ENCODE measurements at places on chromosomes 6 and 20.

- H3K36me3 ChIP-seq = no peaks in the 10 kb centered on the region
- no peaks in the 10 kb centered on the region for H3K27me3 ChIP-seq
- DNase-seq = peak; percentile 52
- no peak overlapping the region for H3K4me3 ChIP-seq
These were observed 28.4 kb downstream of the LYRM2 start for GRCh38 chr6:89610149-89610642.

GRCh38 chr6:31528821-31529328 is at the start of gene MCCD1:
Gene MCCD1, plus strand, starts transcription at chr6:31528962. Its CDS starts 53 bp downstream, at chr6:31529015.
- H3K27ac ChIP-seq = no peak within 1 kb of the TSS
- peaks cover 47% of the 10 kb centered on the region for H3K36me3 ChIP-seq
- no peaks in the 10 kb centered on the region for H3K27me3 ChIP-seq
- no peaks in the 10 kb centered on the region for H3K4me1 ChIP-seq
- no peak for DNase-seq
- no peak within 1 kb of the TSS for H3K4me3 ChIP-seq

DNA sequence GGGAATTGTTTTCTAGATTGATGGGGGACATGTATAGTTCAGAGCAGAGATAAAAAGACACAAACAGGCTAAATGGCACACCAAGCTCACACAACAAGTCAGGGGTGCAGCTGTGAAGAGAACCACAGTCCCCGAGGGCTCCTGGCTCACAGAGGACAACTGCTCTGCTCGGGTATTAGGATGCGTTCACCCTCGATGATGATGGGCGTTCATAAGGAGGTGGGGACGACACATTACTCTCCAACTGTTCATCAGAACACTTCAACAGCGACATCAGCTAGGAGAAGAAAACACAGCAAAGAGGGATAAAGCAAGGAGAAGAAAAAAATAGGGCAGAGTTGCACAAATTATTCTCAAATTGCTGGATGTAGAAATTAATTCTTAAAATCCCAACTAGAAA is 174.8 kb upstream of the RREB1 start:
- no peaks in the 10 kb centered on the region for H3K36me3 ChIP-seq
- no peaks in the 10 kb centered on the region for H3K27me3 ChIP-seq
- H3K4me3 ChIP-seq = no peak overlapping the region
- no peak for DNase-seq

GRCh38 chr6:346386-347030 is 45.0 kb upstream of the IRF4 start:
- H3K27ac ChIP-seq = no peak overlapping the region
- DNase-seq = no peak
- H3K27me3 ChIP-seq = no peaks in the 10 kb centered on the region
- peaks cover 79% of the 10 kb centered on the region for H3K36me3 ChIP-seq
- H3K4me3 ChIP-seq = no peak overlapping the region

- no peak for DNase-seq
- peaks cover 3% of the 10 kb centered on the region for H3K27me3 ChIP-seq
- H3K4me3 ChIP-seq = no peak overlapping the region
- no peak overlapping the region for H3K27ac ChIP-seq
- H3K4me1 ChIP-seq = no peaks in the 10 kb centered on the region
These were observed 20.4 kb upstream of the ZNF391 start for GRCh38 chr6:27368202-27368601.

DNA sequence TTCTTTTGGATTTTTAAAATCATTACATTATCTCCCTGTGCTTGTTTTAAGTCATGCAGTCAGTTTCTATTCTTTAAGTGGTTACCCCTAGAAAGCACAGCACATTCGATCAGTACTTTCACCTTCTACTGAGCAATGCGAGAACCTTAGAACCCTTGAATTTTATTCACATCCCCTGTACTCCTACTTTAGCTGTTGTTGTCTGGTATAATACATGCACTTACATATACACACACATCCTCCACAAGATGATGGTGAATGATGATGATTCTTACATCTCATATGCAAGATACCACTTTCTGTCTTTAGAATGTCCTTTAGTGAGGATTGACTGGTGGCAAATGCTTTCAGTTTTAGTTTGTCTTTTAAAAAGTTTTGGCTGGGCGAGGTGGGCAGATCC is 5.7 kb downstream of the CDC40 start:
- H3K36me3 ChIP-seq = peaks cover 4% of the 10 kb centered on the region
- no peak overlapping the region for H3K4me3 ChIP-seq
- no peak overlapping the region for H3K27ac ChIP-seq
- H3K4me1 ChIP-seq = peaks cover 27% of the 10 kb centered on the region
- no peaks in the 10 kb centered on the region for H3K27me3 ChIP-seq

DNA sequence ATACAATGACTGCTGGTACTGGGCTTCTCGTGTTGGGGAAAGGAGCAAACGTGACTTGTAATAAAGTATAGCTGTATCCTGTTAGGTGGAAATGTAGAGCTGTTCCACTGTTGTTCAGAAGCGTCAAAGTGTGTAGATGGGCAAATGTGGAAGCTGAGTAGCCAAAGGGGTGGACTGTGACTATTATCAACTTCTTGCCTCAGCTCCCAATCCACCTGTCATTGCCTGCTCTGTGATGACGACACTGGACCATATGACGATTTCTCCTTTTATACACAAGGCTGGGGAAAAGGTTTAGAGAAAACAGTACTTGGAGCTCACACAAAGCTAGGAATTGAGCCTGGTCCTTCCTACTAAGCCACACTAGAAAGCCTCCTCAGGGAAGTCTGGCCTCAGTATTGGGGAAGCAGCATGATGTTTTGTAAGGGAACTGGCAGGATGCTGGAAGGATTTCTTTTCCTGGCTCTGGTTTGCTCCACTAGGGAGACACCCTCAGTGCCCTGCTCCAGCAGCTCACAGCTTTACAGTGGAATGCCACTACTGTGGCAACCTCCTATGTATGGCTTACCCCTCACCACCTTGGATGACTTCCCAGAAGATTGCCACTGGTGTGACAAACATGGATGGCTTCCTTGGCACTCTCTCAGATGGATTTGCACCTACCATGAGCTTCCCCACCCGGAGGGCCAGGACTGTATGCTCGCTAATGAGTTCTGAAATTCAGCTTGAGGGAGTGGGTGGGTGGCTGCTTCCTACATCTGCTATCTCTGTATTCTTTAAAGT is 20.0 kb downstream of the CD164 start:
- peaks cover 93% of the 10 kb centered on the region for H3K36me3 ChIP-seq
- H3K27ac ChIP-seq = no peak overlapping the region
- H3K27me3 ChIP-seq = no peaks in the 10 kb centered on the region
- H3K4me1 ChIP-seq = no peaks in the 10 kb centered on the region
- no peak for DNase-seq

- no peaks in the 10 kb centered on the region for H3K36me3 ChIP-seq
- H3K4me1 ChIP-seq = no peaks in the 10 kb centered on the region
- no peak for DNase-seq
- no peaks in the 10 kb centered on the region for H3K27me3 ChIP-seq
These were observed 111.9 kb downstream of the PPP1R14C start for GRCh38 chr6:150254770-150255169.

DNA sequence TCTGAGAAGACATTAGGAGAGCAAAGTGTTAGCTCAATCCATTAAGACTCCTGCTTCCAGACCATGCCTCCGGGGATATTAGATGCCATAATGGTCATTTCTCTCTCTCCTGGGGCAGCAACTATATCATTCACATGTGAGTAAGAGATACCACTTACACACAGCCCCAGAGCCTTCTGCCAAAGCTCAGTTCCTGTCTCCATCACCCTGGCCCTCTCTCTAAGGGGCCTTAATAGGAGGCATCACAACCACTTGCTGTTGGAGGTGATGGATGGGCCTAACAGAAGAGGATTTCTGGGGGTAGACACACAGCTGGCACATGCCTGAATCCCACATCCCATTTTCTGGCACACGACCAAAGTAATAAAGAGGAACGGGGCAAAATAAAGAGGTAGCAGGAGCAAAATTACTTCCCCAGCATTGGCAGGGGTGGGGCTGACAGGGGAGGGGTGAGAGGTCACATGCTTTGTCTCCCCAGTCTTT is 34.0 kb upstream of the VSTM2L start:
- H3K27me3 ChIP-seq = no peaks in the 10 kb centered on the region
- DNase-seq = no peak
- no peak overlapping the region for H3K4me3 ChIP-seq
- H3K36me3 ChIP-seq = peaks cover 46% of the 10 kb centered on the region

GRCh38 chr20:17518339-17519052 is 12.7 kb downstream of the BFSP1 start:
- peaks cover 12% of the 10 kb centered on the region for H3K4me1 ChIP-seq
- no peaks in the 10 kb centered on the region for H3K36me3 ChIP-seq
- H3K4me3 ChIP-seq = no peak overlapping the region
- no peak overlapping the region for H3K27ac ChIP-seq

DNA sequence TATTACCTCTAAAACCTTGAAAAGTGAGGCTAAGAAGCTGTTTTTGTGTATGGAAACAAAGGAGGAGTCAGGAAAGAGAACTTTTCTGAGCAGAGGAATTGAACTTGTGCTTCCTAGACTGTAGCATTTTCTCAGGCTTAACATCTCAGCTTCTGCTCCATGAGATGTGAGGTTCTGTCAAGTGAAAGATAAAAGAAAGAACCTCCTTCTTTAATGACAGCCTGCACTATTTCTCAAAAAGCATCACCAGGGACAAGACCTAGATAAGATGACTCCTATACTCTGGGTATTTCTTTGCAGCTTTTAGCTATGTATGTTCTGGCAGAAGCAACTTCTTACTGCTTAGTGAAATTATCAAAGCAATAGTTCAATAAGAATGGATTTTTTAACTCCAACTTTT is 87.6 kb upstream of the KCNQ5 start:
- no peak overlapping the region for H3K27ac ChIP-seq
- H3K36me3 ChIP-seq = no peaks in the 10 kb centered on the region
- no peak for DNase-seq
- H3K4me3 ChIP-seq = no peak overlapping the region
- no peaks in the 10 kb centered on the region for H3K4me1 ChIP-seq
- no peaks in the 10 kb centered on the region for H3K27me3 ChIP-seq

GRCh38 chr20:63135411-63135810 is 80.5 kb downstream of the YTHDF1 start:
- H3K4me1 ChIP-seq = no peaks in the 10 kb centered on the region
- no peaks in the 10 kb centered on the region for H3K36me3 ChIP-seq
- no peaks in the 10 kb centered on the region for H3K27me3 ChIP-seq
- no peak overlapping the region for H3K4me3 ChIP-seq

GRCh38 chr6:81863123-81863522 is 110.6 kb upstream of the TENT5A start:
- no peaks in the 10 kb centered on the region for H3K4me1 ChIP-seq
- H3K36me3 ChIP-seq = no peaks in the 10 kb centered on the region
- no peaks in the 10 kb centered on the region for H3K27me3 ChIP-seq
- H3K4me3 ChIP-seq = no peak overlapping the region

- no peaks in the 10 kb centered on the region for H3K36me3 ChIP-seq
- H3K4me3 ChIP-seq = no peak overlapping the region
- DNase-seq = no peak
- no peaks in the 10 kb centered on the region for H3K4me1 ChIP-seq
- H3K27ac ChIP-seq = no peak overlapping the region
These were observed 35.3 kb downstream of the EFCAB8 start for GRCh38 chr20:32894026-32894483.

Data from CD14-positive monocyte (primary cell).